GM12891 (cell line): ENCODE measurements at places on chromosomes 2 and 18.

- DNase-seq, result no peak
These were observed 203.3 kb downstream of the PTGR3 start for GRCh38 chr18:75005626-75006025.

GRCh38 chr18:24627644-24628315 is 167.3 kb downstream of the HRH4 start:
- DNase-seq, result no peak

- no peak for DNase-seq
These were observed 283.3 kb upstream of the NETO1 start for GRCh38 chr18:73151086-73151485.

GRCh38 chr2:160906878-160907277 is 253.3 kb upstream of the TANK start:
- no peak for DNase-seq

GRCh38 chr2:101307503-101307902 is 998 bp downstream of the RNF149 start:
- DNase-seq, result no peak

DNA sequence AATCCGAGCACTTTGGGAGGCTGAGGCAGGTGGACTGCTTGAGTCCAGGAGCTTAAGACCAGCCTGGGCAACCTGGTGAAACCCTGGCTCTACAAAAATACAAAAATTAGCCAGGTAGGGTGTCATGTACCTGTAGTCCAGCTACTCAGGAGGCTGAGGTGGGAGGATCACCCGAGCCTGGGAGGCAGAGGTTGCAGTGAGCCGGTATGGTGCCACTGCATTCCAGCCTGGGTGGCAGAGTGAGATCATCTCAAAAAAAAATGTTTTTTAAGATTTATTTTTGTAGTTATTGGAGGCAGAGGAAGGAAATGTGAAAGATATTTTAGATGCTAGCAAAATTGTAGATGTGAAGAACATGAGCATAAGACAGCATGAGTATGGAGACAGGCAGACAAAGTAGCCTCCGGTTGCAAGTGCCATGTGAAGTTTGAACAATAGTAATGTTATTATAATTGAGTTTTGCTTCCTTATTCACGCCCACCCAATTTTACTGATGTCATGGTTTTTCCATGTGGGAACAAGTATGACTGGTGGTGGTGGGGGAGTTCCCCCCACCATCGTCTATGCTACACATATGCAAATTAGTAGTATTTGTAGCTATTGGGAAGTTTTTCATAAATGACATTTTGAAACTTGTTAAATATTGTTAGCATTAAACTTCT is 18.0 kb downstream of the REL start:
- no peak for DNase-seq

GRCh38 chr2:8506746-8507145 is 175.1 kb upstream of the ID2 start:
- DNase-seq, result no peak

DNA sequence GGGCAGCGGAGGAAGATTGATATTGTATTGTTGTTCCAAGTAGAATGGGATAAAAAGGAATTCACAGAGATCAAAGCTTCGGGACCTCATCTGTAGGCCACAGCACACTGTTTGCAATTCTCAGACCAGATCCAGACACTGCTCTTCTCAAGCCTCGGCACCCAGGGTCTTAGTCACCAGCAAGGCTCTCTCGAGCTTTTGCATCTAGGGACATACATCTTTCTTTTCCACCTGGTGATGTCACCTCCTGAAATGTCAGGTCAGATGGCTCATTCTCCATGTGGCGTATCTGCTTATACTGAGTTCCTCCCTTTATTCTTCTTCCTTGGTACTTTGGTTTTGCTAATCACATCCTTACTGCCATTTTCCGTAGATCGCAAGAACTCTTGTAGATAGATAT is 42.9 kb upstream of the SNTG2 start:
- DNase-seq, result no peak

DNA sequence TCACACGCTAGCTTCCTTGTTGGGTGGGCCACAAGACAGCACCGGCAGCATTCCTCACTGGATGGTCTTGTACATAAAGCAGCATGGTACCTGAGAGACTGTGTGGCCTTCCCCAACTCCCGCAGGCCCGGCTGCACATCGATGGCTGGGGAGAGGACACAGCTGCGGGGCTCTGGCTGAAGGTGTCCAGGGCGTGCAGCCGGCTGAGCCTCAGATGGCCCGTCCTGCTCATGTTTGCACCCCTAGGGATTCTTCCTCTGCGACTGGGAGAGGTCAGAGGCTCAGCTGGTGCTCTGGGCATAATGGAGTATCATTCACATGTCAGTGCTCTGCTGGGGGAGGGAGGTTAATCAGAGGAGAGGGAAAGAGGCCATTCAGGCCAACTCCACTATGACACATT is 207.9 kb downstream of the SEPTIN10 start:
- no peak for DNase-seq

DNA sequence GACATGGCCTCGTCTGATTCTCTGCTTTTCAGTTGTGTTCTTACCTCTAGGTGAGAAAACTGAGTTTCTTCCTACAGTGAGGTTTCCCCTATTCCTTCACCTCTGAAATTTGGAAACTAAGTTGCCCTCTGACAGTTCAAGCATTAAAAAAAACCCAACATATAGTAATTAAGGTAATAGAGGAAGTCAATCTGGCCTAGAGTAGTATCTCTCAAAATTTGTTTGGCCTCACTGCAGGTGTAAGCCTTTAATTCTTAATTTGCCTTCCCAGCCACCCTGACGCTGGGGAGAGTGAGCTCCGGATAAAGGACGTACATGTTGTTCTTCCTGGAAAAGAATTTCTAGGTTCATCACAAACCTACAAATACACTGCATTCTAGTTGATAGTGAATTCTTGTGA is 1.4 kb downstream of the CAD start:
- DNase-seq, result no peak

GRCh38 chr2:147223119-147223518 is 621.7 kb upstream of the ACVR2A start:
- no peak for DNase-seq

DNA sequence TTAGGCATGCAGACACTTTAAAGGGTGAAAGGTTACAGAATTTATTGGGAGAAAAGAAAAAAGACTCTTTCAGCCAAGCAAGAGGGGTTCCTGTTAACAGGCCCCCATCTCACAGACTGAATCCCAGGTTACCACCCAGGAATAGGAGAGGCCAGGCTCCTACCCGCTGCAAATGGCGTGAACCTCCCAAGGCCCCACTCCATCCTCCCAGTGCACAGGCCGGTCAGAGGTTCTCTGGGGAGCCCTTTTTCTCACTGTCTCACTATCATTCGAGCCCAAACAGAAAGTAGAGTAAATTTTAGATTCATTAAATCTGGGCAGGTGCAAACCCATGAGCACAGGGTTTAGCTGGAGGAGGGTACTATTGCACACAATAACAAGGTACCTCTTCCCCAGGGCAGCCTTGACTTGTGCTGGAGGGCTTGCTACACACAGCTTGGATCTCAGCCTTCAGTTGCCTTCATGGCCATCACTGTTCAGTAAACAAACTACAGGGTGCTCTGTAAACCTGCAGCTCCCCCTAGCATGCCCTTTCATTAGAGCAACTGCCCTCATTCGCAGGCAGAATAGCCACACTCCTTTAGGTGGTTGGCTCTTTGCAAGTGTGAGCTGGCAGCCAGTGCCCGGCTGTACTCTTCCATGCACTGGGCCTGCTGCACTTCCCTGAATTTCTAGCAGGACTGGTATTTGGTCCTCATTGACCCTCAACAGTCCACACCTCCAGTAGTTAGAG is 7.3 kb upstream of the PLEK start:
- DNase-seq, result peak; percentile 12

- DNase-seq, result no peak
These were observed 10.0 kb downstream of the GALNT5 start for GRCh38 chr2:157267476-157267875.

DNA sequence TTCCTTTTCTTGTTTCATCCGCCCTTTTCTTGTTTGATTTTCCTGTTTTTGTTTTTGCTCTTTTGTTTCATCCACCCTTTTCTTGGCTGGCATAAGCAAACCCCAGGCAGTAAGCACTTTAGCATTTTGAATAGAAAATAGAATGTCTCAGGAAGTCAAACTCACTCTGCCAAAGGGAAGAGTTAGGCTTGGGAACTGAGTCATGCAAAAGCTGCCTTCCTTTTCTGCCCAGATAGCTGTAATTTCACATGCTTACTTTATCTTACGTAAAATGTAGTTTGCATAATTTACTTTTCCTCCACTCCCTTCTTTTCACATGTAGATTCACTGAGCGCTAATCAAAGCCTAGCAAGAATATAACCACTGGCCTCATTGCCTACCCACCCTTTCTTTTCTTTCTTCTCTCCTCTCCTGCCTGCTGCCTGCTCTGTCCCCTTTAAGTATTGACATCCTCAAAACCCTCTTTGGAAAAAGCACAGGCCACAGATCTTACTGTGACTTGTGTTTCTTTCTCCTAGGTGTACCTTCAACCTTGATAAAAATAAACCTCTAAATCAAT is 48.4 kb downstream of the CNGA3 start:
- DNase-seq, result no peak

- DNase-seq, result no peak
These were observed 6.3 kb upstream of the NRP2 start for GRCh38 chr2:205675861-205676516.

DNA sequence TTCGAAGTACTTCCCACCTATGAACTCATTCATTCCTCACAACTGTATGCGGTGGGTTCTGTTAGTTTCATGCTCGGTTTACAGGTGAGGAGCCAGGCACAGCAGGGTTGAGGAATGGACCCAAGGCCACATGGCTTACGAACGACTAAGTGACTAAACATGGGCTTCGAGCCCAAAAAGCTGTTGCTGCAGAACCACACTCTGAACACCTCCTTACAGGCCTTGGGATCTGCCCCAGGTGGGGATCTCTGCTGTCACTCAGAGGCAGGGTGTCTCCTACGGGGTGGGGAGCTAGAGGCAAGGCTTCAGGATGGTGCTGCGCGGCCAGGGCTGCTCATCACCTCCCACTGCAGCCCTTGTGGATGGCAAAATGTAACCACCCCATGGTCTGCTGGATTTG is 80.9 kb downstream of the TSHZ1 start:
- DNase-seq, result no peak

DNA sequence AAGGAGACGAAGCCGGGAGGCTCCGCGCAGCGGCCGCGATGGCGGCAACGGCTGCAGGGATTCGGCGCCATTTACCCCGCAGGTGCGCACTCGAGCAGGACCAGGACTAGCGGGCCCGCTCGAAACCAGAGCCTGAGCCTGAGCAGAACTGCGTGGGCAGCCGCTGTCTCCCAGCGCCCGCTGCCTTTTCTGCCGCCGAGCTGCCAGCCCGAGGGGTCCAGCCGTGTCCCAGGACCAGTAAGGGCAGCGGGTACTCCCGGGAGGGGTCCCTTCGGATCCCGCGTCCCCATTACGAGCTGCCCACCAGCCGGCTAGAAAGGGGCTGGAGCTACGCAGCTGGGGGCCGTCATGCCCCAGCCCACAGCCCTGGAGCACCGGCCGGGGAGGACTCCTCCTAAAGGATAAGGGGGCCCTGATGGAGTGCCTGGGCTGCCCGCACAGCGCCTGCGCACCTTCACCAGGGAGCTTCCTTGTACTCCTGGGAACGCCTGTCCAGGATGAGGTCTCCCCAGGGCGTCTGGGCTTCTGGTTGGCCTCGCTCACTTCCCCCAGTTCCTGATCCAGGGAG is 9.9 kb downstream of the ALPP start:
- no peak for DNase-seq

GRCh38 chr2:44533508-44533907 is 171.8 kb downstream of the CAMKMT start:
- DNase-seq, result no peak

DNA sequence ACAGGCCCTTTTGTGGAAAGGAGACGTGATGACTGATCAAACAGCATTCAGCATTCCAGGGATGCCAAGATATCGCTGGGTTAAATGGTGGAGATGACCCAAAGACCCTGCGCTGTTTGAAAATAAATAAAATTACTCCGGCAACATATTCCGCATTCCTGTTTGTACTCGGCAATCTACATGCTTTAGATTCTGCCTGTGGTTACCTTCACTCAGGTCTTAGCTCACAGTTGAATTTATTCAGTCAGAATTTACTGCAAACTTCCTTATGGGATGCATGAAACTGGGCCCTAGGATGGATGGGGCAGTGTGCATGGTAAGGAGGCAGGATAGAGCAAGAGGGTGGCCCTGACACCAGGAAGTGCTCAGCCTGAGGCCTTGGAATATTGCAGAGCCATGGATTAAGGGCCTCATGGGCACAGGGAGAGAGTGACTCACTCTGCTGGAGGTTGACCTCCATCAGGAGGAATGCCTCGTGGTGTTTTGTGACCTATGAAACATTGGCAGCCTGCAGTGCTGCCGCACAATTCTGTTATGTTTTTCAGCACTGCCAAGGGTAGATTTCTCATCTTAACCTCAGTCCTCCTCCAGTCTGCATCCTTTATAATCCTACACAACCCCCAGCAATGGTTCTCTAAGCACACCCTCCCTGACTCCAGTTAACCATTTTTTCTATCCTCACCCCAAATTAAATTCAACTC is 321.4 kb downstream of the IRS1 start:
- no peak for DNase-seq

DNA sequence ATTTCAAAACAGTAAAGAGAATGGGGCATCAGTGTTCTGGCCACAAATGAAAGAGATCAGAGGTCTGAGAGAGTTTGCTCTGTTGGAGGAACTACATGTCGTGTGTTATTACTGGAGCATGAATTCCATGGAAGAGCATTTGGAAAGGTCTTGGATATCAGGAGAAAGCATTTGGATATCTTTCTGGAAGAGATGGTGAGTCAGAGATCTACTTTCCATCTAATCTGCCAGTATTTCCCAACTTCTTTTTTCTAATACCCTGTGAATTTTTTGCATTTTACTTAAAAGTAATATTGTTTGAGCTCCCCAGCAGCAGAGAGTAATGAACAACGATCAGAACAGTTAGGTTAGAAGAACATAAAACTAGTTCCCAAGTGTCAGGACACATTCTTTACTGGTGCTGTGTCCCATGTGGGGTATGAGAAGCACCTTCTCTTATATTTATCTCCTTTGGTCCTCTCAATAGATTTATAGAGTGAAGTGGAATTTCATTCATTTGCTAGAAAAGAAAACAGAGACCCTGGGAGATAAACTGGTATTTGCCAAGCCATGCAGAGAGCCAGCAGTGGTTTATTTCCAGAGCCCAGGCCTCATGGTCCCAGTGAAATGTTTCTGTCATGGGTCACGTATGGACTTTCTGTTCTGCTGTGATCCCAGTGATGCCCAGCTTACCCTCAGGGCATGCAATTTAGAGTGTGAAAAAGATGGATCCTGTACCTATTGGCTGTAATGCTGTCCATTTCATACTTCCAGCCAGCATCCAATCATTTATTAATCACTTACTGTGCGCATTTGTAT is 130.8 kb upstream of the NT5C1B start:
- no peak for DNase-seq

- DNase-seq, result no peak
These were observed 39.9 kb downstream of the GBX2 start for GRCh38 chr2:236128321-236128720.

DNA sequence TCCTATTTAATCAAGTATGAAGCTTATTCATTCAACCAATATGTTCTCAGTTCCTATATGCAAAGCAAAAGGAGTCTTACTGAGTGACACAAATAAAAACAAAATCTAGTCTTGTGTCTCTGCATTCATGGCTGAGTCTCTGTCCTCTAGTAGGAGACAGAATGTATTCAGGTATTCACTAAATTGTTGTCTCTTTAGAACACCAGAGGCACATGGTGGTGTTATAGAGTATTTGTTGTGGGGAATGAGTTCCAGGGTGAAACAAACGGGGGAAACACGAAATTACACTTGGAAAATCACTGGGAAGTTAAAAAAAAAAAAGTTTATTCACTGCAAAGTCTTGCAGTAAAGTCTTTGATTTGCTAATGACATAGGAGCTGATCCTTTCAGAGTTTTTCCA is 131.7 kb upstream of the FSHR start:
- no peak for DNase-seq
